ENCODE measurements at places on chromosomes 3 and 15.

DNA sequence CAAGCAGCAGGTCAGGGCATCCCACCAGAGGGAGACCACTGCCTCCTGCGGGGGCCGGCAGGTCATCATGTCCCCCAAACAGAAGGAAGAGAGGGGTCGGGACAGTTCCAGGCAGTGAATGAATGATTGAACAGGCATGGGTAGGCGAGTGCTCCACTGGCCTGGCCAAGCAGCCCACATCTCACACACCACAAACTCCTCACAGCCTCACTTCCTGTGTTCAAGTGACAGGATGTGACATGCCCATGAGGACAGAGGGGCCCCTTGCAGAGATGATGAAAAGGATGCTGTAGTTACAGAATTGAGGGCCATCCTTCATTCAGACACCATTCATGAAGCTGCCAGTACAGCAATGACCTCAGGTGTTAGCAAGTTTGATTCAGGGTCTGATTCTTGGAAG lies 3.7 kb downstream of the IQSEC1 start:
- DNase-seq: peak; percentile 37

GRCh38 chr3:69088063-69088462 lies 3.3 kb downstream of the ARL6IP5 start:
- no peak for DNase-seq

DNA sequence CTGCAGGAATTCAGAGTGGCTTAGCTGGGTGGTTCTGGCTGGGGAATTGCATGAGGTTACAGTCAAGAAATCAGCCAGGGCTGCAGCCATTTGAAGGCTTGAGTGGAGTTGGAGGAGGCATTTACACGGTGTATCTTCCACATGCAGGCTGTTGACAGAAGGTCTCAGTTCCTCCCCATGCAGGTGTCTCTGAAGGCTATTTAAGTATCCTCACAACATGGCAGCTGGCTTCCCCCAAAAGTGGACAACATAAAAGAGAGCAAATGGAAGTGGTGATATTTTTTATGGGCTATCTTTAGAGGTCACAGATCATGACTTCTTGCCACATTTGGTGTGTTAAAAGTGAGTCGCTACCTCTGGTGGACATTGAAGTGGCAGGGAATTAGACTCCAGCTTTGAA lies 60.1 kb upstream of the SPRED1 start:
- DNase-seq: no peak

DNA sequence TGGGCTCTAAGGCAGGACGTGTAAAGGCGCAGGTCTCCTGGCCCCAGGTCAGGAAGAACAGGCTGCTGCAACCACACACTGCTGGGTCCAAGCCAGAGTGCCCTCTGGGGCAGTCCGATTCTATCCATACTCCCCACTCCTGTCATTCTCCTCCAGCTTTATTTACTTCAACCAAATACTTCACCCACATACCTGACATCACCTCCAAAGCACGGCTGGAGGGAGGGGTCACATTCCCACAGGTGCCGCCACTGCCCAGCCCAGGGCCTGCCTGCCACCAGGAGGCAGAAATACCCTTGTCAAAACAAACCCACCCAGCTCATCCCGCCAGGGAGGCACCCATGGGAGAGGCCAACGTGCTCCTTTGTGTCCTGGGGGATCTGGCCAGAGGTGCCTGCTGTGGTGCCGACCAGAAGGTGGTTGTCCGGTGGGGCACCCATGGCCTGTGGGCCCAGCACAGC lies 100.4 kb downstream of the DAPK2 start:
- no peak for DNase-seq

GRCh38 chr15:33057845-33058244 lies 136.7 kb downstream of the FMN1 start:
- DNase-seq: no peak

DNA sequence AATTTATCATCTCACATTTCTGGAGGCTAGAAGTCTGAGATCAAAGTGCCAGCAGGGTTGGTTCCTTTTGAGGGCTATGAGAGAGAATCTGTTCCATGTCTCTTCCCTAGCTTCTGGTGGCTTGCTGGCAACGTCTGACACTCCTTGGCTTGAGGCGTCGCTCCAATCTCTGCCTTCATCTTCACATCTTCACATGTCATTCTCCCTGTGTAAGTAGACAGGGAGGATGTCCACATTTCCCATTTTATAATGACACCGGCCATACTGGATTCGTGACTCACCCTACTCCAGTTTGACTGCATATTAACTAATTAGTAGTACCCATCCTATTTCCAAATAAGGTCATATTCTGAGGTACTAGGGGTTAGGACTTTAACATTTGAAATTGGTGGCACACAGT lies 17.5 kb upstream of the ARHGAP31 start:
- DNase-seq: no peak

DNA sequence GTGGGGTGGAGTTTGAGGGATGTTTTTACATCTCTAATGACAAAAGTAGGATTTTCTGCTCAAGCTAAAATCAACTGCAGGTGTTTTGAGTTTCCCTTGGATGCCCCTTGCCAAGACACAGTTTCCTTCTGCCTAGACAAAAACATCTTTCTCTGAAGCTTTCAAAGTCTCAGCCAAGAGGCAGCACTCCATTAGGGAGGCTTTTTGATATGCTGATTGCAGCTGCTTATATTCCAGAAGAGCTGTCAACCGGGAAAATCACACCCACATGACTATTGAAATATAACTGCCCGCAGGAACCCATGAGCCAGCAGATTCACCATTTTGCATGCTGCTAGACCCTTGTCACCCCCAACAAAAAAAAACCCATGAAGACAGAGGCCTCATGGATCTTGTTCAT lies 27.5 kb upstream of the ZNF148 start:
- no peak for DNase-seq

GRCh38 chr15:37109168-37109871 lies 9.0 kb upstream of the MEIS2 start:
- no peak for DNase-seq

- DNase-seq: no peak
Measured at GRCh38 chr3:84961521-84962255, 2.9 kb downstream of the CADM2 start.

GRCh38 chr3:49928481-49929017 lies 1.1 kb downstream of the MON1A start:
- DNase-seq: no peak

DNA sequence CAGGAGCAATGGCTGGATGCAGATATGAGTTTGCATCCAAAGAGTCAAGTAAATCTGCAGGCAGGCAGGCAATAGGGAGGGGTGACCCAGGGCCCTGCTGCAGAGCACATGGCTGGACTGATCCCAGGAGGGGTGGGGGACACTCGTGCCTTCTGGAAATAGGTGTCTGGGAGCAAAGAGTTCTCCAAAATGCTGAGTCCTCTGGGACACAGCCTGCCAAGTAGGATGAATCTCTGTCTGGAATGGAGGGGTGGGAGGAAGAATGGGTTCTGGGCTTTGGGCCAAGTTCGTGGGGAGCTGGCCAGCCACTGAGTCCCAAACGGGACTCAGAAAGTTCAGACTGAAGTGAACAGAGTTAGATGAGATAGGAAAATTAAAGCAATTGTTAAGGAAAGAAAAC lies 214.5 kb downstream of the MTHFS start:
- no peak for DNase-seq

DNA sequence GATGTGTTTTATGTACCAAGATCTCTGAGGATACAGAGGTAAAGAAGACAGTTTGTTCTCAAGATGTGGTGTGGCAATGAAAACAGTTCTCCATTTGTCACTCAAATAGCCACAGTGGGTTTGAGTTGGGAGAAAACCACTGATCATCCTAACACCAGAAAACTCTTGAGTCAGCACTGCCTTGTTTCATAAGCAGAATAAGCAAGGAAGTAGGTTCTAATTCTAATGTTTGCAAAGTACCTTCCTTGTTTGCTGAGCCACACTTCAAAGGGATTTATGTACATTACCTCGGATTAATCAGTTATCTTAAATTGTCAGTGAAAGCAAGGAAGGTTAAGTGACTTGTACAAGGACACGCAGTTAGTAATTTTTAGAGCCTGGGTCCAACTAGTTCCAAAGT lies 107.8 kb upstream of the BOC start:
- DNase-seq: no peak

- peak; percentile 9 for DNase-seq
Measured at GRCh38 chr3:152021951-152022461, 148.6 kb downstream of the SUCNR1 start.

- no peak for DNase-seq
Measured at GRCh38 chr3:111870620-111871019, 11.6 kb downstream of the PHLDB2 start.

DNA sequence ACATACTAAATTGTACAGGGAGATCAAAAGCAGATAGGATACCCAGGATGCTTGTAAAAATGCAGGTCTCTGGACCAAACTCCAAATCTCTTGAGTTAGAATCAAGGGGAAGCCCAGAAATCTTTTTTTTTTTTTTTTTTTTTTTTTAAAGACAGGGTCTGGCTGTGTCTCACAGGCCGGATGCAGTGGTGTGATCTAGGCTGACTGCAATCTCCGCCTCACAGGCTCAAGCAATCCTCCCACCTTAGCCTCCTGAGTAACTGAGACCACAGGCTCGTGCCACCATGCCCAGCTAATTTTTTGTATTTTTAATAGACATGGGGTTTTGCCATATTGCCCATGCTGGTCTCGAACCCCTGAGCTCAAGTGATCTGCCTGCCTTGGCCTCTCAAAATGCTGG lies 373.5 kb downstream of the SHQ1 start:
- DNase-seq: no peak

- DNase-seq: no peak
Measured at GRCh38 chr15:55990998-55991397, 2.4 kb downstream of the NEDD4 start.

GRCh38 chr15:29726553-29726952 lies 95.7 kb downstream of the TJP1 start:
- DNase-seq: no peak

- peak; percentile 37 for DNase-seq
Measured at GRCh38 chr15:77966540-77967234, 110.8 kb downstream of the TBC1D2B start.

- no peak for DNase-seq
Measured at GRCh38 chr3:161215185-161215584, 5.9 kb upstream of the NMD3 start.

GRCh38 chr3:152737021-152737908 lies 97.7 kb upstream of the P2RY1 start:
- DNase-seq: no peak

DNA sequence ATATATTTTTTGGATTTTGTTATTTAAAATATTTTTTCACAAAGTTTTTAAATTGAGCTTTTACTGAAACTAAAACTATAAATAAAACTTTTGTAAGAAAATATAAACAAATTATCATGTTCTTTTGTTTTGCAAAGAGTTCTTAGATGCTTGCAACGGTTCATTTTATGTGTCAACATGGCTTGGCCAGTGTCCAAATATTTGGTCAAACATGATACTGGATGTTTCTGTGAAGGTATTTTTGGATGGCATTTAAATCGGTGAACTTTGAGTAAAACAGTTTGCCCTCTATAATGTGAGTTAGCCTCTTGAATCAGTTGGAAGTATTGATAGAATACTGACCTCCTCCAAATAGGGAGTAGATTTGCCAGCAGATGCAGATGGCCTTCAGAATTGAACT lies 612.6 kb upstream of the NECTIN3 start:
- no peak for DNase-seq

- DNase-seq: no peak
Measured at GRCh38 chr3:104438706-104439105, 928.0 kb upstream of the ALCAM start.

DNA sequence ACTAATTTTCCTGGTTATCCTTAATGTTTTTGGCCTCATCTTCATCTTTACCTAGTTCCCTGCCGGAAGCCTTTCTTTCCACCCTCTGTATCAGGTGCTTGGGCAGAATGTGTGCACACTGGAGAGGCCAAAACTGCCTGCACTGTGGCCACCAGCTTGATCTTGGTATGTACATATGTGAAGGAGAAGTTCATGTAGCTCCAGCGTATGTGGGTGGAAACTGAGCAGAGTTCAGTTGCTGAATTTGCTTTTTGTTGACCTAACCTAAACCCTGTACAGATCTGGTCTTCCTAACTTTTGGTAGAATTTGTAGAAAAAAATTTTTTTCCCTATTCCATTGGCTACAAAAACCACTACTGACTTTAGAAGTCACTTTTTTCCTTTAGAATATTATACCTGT lies 65.9 kb upstream of the IGSF10 start:
- DNase-seq: no peak

GRCh38 chr3:28575746-28576613 lies 227.4 kb upstream of the AZI2 start:
- DNase-seq: no peak

DNA sequence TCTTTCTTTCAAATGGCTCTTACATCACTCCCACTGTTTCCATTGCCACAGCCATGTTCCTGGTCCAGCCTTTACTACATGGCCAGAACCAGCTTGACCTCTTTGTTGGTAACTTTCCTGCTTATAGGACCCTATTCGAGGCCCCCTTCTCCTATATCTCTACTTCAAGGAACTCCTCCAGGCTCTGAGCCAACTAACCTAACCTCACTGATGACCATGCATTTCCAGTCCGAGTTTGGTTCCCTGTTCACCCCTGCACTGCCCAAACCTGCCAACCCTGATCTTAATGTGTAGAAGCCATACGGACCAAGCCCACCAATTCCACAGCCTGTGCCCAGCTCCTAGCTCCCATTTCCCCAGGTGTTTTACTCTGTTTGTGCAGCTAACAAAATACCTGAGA lies 38.4 kb upstream of the TIPARP start:
- DNase-seq: no peak

DNA sequence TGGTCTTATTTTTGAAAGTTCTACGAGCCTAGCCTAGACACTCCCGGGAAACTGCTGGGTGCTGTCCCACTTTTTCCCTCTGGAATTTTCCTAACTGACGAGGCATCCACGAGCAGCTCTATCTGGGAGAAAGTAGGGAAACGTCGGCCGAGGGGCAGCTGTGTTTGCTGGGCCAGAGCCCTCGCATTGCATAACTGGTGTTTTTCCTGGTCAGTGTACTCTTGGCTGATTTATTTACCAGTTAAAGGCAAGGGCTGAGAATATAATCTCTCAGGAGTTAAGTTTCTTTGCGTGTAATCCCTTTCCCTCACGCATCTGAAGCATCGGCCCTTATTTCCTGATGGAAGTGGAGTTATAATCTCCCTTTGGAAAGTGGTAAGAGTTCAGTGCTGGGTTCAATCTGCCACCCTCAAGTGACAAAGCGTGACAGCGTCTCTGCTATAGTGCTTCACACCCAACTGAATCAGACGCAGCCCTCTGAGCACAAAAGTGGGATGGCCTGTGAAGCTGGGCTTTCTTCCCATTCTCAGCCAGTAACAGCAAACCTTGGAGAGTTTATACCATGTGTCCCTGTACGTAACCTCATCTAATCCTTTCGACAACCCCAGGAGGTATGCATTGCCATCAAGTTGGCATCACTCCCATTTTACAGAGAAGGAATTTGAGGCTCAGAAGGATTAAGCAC lies 311.5 kb downstream of the RORA start:
- DNase-seq: no peak

Measured in activated CD4-positive, alpha-beta T cell treated with anti-CD3 and anti-CD28 coated beads, Interleukin-2, amount 50 U/mL, for 24 hours (primary cell).